ENCODE measurements at places on chromosomes 1 and 21. TPM values are rescaled to one million over a fixed set of nuclear protein-coding genes. Genes with fewer than 3 reads are reported as not detected.

DNA sequence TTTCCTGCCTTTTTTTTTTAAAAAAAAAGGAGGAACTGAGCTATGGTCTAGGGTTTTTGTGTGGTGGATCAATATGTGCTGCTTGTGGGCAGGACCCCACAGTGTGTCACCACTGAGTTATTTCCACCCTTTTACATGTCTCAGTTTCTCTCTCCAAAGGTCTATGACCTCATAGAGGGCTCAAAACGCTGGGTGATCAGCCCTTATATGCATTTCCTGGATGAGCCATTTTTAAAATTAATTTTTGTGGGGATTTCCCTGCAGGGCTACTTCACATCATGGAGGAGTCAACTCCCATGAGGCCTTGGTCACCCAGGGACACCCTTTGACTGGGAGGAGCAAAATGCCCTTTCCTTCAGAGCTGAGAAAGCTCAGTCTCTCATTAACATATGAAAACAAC, 20.7 kb upstream of the HAO2 start:
- DNase-seq = no peak

Gene SLC30A10
- polyA plus RNA-seq = 0.35 TPM

Gene AADACL4
- polyA plus RNA-seq = 2.7 TPM

DNA sequence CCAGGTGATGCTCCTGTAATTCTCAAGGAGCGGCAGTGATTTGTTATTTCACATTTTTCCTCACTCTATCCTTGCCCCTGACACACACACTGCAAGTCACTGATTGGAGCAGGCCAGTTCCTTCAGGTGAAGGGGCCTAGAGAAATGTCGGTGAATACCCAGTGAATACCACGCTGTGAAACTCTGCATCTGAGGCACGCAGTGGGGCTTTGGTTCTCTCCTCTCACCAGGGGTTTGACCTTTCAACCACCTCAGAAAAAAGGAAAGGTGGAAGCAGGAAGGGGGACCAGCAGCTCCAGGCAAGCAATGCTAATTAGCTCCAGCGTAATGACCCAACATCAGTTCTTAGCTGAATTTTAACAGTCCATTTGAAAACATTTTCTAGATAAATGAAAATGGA, 532 bp upstream of the FAM177B start:
- no peak for DNase-seq

Gene KCNJ15
- 252 TPM for polyA plus RNA-seq
